Pericardium fibroblast (primary cell): ENCODE measurements at places on chromosomes 6 and 20. TPM values are rescaled to one million over a fixed set of nuclear protein-coding genes. Genes with fewer than 3 reads are reported as not detected.

The KIF25 gene
- not detected in 2 replicates for total RNA-seq

The OR2H2 gene
- not detected in 2 replicates for total RNA-seq

The PHACTR1 gene
- 0.26 and 1.1 TPM in 2 replicates for total RNA-seq

The ACAT2 gene
- total RNA-seq: 36.9 and 55.0 TPM in 2 replicates

The EPPIN gene
- not detected in 2 replicates for total RNA-seq

The ETV7 gene
- total RNA-seq: not detected in 2 replicates

The MCCD1 gene
- total RNA-seq: not detected in 2 replicates

The RIPOR2 gene
- total RNA-seq: 4.0 and 35.2 TPM in 2 replicates

The TNNC2 gene
- 1.1 and 12.2 TPM in 2 replicates for total RNA-seq

The TBX18 gene
- total RNA-seq: 29.6 and 61.3 TPM in 2 replicates

The CNPY3 gene
- total RNA-seq: 31.3 and 44.8 TPM in 2 replicates

The BTN1A1 gene
- not detected in 2 replicates for total RNA-seq

The SUPT3H gene
- 5.4 and 10.6 TPM in 2 replicates for total RNA-seq

The REPS1 gene
- 15.7 and 19.3 TPM in 2 replicates for total RNA-seq

The GCM1 gene
- total RNA-seq: not detected in 2 replicates

The SLCO4A1 gene
- total RNA-seq: 0.12 and 0.26 TPM in 2 replicates

The RAB32 gene
- total RNA-seq: 95.8 and 133 TPM in 2 replicates

The TPD52L1 gene
- total RNA-seq: 17.2 and 24.1 TPM in 2 replicates

The RAB23 gene
- total RNA-seq: 18.7 and 18.9 TPM in 2 replicates

The LRRC73 gene
- total RNA-seq: 0.35 and 1.5 TPM in 2 replicates

The FOXF2 gene
- 0.82 and 4.5 TPM in 2 replicates for total RNA-seq

The TSBP1 gene
- not detected in 2 replicates for total RNA-seq

The B3GALT4 gene
- total RNA-seq: 1.7 and 2.3 TPM in 2 replicates

The GJA10 gene
- not detected in 2 replicates for total RNA-seq

The EBF4 gene
- 1.7 and 2.1 TPM in 2 replicates for total RNA-seq

The RNF144B gene
- 0.12 and 0.68 TPM in 2 replicates for total RNA-seq

The RHAG gene
- total RNA-seq: not detected in 2 replicates

The SLC17A1 gene
- not detected in 2 replicates for total RNA-seq

The SLC17A5 gene
- total RNA-seq: 12.2 and 22.3 TPM in 2 replicates

The SRSF12 gene
- total RNA-seq: 0.51 and 0.58 TPM in 2 replicates

The TMX4 gene
- 16.1 and 22.0 TPM in 2 replicates for total RNA-seq

The ANKRD66 gene
- total RNA-seq: not detected in 2 replicates

The PTPRK gene
- 17.4 and 17.9 TPM in 2 replicates for total RNA-seq

The SAMD10 gene
- total RNA-seq: 0.09 and 0.12 TPM in 2 replicates

The PRND gene
- 0.26 TPM in 1 of 2 replicates, not detected in the other for total RNA-seq

The PKIB gene
- total RNA-seq: 0.26 and 2.6 TPM in 2 replicates

The PMEPA1 gene
- total RNA-seq: 1.6 and 1.7 TPM in 2 replicates

The WFDC2 gene
- not detected in 2 replicates for total RNA-seq

The SLC25A27 gene
- 2.0 and 2.2 TPM in 2 replicates for total RNA-seq

The PLCB1 gene
- total RNA-seq: 6.4 and 13.6 TPM in 2 replicates

The DNMT3B gene
- total RNA-seq: 0.43 and 1.2 TPM in 2 replicates

The SCUBE3 gene
- 3.7 and 4.2 TPM in 2 replicates for total RNA-seq

The CLPSL2 gene
- not detected in 2 replicates for total RNA-seq

The HEY2 gene
- not detected in 2 replicates for total RNA-seq

The NNAT gene
- 0.47 and 2.6 TPM in 2 replicates for total RNA-seq
